Aorta (tissue), 5 donors: ENCODE measurements at places on chromosomes 12 and 14. TPM values are rescaled to one million over a fixed set of nuclear protein-coding genes. Genes with fewer than 3 reads are reported as not detected.

- no peaks in the 10 kb centered on the region for H3K36me3 ChIP-seq
- H3K4me1 ChIP-seq: no peaks in the 10 kb centered on the region
- H3K27ac ChIP-seq: no peak overlapping the region
- H3K27me3 ChIP-seq: no peaks in the 10 kb centered on the region
- H3K4me3 ChIP-seq: no peak overlapping the region
These were observed 217.5 kb upstream of the LHX5 start for GRCh38 chr12:113689047-113689610.

GRCh38 chr14:61516964-61517653, 178.2 kb upstream of the HIF1A start:
- H3K27me3 ChIP-seq: no peaks in the 10 kb centered on the region
- no peak for DNase-seq
- H3K27ac ChIP-seq: no peak overlapping the region
- no peaks in the 10 kb centered on the region for H3K36me3 ChIP-seq

GRCh38 chr14:79735121-79735520, 476.2 kb downstream of the DIO2 start:
- no peak overlapping the region for H3K4me3 ChIP-seq
- DNase-seq: no peak
- no peaks in the 10 kb centered on the region for H3K36me3 ChIP-seq
- no peaks in the 10 kb centered on the region for H3K27me3 ChIP-seq

COL2A1 gene
- total RNA-seq: not detected
